ENCODE measurements at places on chromosomes 2 and 18.

DNA sequence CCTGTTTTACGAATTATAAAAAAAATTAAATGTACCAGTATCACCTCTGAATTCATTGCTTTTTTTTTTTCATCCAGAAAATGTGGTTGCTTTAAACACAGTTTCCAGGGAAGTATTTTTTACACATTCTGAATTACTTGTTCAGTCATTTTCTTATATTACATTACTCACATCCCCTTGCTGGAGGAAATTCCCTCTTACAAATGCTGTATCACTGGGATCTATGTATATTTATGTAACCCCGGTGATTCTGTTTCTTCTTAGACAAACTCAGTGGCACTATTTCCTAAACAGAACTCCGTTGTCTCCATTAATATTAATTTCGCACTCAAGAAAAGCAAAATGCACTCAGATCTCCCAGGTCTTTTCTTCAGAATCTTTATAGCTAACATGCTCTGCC, 1078.5 kb upstream of the ZEB2 start:
- no peak for DNase-seq

DNA sequence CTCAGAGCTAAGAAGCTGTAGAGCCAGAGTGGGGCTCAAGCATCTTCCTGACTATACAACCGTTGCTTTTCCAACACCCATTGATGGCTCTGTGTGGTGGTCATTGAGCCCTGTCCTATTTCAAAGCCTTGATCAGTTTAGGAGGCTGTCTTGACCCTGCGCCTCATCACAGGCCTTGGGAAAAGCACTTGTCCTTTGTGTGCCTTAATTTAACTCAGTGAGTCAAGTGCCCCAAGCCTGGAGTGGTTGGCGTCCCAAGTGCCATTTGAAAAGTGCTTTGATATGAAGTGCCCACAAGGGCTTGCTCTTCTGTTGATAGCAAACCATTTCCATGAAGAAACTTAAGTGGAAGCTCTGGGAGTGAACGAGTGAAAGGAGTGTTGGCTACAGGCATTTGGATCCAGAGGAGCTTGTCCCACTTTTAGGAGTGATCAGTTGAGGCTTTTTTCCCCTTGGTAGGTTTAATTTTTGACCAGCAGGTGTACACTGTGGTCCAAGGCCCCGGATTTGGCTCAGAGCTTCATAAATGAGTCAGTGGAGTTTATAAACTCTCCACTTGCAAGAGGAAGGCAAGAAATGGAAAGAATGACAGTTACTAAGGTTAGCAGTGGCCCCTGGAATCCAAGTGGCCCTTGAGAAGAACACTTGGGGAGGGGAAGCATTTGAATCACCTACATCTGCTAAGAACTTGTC, 50.3 kb downstream of the ACTR2 start:
- no peak for DNase-seq

- no peak for DNase-seq
Measured at GRCh38 chr2:181781078-181781786, 100.9 kb upstream of the NEUROD1 start.

DNA sequence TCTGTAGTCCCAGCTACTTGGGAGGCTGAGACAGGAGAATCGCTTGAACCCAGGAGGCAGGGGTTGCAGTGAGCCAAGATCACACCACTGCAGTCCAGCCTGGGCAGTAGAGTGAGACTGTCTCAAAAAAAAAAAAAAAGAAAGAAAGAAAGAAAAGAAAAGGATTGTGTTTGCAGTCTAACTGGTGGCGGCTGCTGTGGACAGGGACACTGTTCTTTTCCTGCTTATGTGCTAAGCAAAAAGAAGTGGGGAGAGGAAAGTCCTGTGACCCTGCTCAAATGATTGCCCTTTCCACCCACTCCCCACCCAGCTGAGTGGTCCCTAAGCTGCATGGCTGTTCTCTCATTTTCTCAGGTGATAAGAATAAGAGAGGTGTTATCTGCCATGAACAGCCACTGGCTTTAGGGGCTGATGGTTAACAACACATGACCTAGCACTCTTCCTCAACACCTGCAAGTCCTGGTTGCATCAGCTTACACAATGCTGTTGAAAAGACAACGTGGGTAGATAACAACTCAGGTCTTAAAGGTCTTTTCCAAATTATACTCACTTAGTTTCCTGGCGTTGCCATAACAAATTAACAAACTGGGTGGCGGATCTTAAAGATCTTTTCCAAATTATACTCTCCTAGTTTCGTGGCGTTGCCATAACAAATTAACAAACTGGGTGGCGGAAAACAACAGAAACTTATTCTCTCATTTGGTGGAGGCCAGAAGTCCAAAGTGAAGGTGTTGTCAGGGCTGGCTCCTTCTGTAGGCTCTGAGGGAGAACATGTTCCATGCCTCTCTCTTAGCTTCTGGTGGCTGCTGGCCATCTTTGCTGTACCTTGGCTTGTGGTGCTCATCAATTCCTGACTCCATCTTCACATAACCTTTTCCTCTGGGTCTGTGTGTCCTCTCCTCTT, 90.3 kb upstream of the RTN4 start:
- DNase-seq, result no peak

- no peak for DNase-seq
Measured at GRCh38 chr2:222903234-222904220, 42.7 kb downstream of the ACSL3 start.

DNA sequence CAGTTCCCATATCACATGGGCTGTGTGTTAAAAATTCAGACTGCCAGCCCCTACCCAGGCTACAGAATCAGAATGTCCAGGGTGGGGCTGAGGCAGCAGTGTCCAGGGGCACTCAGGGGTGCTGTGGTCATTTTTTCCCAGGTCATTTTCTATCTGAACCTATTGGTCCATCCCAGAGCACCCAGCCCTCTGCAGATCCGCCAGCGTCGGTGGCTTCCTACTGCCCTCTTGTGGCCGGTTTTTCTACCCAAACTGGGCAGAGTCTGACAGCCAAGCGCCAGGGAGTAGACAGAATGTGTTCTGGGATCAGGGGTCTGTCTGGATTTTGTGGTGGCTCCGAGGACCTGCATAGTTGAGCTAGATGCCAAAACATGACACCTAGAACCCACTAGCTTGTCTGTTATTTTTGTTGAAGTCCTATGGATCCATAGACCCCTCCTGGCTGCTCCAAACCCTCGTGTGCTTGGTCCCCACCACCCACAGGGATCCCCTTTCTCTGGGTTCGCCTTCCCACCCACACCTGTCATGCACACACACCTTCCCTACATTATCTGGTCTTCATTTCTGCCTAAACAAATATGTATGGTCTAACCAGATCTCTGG, 34.1 kb upstream of the RMDN2 start:
- no peak for DNase-seq

DNA sequence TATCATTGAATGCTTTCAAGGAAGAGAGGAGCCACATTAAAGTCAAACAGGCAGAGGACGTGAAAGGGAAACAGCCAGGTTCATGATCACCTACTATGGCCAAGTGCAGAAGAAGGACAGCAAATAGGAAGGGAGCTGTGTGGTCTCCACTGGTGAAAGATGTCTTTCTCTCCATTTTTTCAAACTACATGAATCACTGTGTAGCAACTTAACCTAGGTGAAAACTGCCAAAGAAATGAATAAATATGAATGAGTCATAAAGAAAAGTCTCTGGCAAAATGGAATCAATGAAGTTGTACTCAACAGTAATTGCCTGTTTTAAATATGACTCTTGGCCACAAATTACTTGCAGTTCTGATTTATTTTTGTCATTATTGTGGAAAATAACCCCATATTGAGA, 452.6 kb upstream of the PKDCC start:
- DNase-seq, result no peak
